ENCODE measurements at places on chromosomes 5 and 9.

DNA sequence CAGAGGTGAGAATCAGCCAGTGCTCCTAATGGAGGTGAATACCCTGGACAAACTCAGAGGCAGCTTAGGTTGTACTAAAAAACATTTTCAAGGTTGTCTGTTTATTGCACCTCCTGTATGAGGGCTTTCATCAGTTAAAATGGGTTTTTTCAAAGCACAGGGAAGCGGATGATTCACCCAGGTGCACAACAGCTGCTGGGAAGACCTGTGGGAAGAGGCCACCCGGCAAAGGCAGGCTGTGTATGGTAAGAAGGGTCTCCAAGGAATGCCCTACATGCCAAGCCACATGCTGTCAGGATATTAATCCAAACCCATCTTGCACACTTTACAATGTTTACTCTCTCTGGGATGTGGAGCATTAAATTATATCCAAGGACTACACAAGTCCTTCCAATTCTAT lies 14.7 kb downstream of the SIL1 start:
- no peak for DNase-seq

- no peak for DNase-seq
Observed at GRCh38 chr9:114014044-114014443, 64.1 kb downstream of the AMBP start.

DNA sequence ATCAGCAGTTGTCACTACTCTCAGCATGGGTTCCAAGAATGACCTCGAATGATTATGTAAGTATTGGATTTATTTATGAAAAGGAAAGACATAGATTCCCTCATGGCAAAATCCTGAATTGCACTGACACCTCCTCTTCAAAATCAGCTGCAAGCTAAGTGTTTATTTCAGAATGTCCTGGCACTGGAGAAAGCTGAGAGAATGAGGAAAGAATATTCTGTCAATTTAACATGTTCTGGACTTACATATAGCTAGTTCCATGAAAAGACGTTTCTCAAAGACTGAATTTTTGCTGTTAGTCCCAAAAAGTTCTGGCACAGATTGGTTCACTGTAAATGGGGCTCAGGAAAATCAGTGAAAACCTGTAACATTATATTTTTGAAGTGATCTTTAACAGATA lies 120.3 kb downstream of the NREP start:
- no peak for DNase-seq

DNA sequence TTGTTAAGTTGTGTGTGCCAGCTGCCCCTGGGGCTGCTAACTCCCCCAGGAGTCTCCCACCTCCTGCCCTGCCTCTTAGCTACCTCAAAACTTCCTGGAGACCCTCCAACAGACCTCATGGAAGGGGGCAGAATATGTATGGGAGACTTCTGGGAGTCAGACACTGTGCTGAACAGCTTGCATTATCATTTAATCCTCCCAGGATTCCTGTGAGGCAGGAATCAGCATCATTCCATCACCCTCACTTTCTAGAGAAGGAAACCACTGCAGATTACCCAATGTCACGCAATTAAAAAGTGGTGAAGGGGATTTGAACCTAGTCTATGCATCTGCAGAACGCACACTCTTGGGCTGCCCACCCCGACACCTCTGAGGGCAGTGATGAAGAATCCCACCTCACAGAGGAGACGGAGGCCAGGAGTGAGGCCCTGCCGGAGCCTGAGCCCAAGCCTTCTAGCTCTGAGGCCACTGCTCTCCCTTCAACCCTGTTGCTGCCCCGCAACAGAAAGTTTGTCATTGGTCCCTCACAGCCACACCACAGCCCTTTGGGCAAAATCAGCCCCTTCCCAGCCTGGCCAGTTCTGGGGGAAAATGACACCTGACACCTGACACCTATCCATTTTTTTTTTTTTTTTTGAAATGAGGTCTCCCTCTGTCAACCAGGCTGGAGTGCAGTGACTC lies 30.3 kb upstream of the IL17B start:
- DNase-seq: peak; percentile 65

- no peak for DNase-seq
Observed at GRCh38 chr5:172883066-172883465, 49.0 kb downstream of the ERGIC1 start.
